Breast epithelium (tissue), 4 donors: ENCODE measurements at places on chromosomes 1 and 21. TPM values are rescaled to one million over a fixed set of nuclear protein-coding genes. Genes with fewer than 3 reads are reported as not detected.
A peak's percentile ranks its signal among the peaks of the same experiment; 100 is the strongest.

The GPA33 gene
- 3.6 TPM for total RNA-seq

The LCE2A gene
- not detected for total RNA-seq

The TTC22 gene
- total RNA-seq: 0.32 TPM

The GMEB1 gene
- total RNA-seq: 9.8 TPM

The FAM110D gene
- 3.4 TPM for total RNA-seq

The S100A8 gene
- total RNA-seq: 26.5 TPM

The SMG5 gene
- total RNA-seq: 35.7 TPM

The TPRG1L gene
- 34.5 TPM for total RNA-seq

The SIM2 gene
- total RNA-seq: 0.33 TPM

The CD1E gene
- not detected for total RNA-seq

The RIPPLY3 gene
- total RNA-seq: not detected

The RGS8 gene
- not detected for total RNA-seq

The MTARC1 gene
- 47.9 TPM for total RNA-seq

GRCh38 chr1:17130138-17130635, 10.9 kb upstream of the PADI2 start:
- DNase-seq: no peak

DNA sequence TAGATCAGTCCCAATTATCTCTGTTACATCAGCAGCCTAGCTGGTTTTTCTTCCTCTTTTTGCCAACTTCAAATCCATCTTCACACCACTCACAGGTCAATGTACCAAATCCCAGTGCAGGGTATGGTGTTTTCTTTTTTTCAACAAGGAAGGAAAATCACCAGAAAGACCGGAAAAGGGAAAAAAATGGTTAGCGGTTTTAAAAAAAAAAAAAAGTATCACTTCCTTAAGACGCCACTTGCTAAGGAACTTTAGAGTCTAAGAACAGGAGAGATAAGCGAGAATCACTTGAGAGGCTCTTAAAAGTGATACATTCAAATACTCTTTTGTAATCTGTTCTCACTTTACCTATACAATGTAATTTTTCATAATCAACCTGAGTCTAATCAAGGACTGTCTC, 3.1 kb upstream of the OR10J1 start:
- DNase-seq: no peak

DNA sequence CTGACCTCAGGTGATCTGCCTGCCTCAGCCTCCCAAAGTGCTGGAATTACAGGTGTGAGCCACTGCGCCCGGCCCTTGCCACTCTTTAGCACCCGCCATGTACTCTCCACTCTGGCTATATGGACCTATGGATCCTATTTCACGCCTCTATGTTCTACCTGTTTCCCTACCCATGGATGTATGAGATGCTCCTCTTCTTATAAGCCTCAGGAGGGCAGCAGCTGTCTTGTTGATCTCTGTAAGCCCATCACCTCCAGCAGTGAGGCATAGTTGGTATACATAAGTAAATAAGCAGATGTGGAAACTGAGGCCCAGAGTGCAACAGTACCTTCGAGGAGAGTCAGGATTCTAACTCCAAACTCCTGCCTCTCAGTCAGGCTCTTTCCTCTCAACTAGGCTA, 24.7 kb upstream of the ARTN start:
- no peak for DNase-seq

DNA sequence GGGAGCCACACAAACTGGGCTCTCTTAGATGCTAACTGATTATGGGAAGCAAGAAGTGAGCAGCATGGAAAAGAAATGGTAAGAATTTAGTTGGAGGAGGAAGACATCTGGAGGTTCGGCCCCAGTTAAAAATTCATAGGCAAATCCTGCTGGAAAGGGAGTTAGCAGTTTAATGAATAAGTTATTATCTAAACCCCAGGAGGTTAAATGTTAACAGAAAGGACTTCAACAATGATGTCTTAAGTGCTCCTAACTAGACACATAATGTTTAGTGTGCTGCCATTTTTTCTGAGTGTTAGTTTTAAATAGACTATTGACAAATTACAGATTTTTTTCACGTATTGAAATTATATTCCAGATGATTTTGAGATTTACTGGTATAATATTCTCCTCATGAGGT, 1265.3 kb upstream of the ADGRL2 start:
- DNase-seq: no peak

DNA sequence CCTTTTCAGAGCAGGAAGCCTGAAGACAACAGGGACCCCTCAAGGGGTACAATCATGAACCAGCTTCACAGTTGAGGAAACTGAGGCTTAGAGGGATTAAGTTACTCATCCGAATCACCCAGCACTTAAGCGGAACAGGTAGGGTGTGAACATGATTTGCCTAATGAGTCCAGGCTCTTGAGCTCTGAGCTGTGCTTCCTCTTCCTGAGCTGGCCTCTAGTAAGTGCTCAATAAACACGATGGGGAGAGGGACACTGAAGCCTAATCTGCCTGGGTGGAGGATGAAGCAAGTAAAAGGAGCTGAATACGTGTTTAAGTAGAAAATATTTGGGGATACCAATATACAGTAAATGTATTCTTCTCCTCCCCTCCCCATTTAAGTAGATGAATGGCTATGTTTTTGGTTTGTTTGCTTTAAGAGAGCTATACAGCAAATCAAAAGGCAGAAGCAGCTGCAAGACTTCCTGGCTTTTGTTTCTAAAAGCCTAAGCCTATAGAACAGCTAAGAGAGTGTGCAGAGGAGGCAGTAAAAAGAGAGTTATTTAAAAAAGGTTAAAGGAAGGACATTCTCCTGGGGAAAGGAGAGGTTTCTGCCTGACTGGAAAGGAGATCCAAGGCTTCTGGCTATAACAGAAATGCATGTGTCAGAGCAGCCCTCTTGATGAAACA, 20.5 kb downstream of the STPG1 start:
- no peak for DNase-seq

- DNase-seq: no peak
These were observed 45.3 kb downstream of the HENMT1 start for GRCh38 chr1:108615544-108615943.

DNA sequence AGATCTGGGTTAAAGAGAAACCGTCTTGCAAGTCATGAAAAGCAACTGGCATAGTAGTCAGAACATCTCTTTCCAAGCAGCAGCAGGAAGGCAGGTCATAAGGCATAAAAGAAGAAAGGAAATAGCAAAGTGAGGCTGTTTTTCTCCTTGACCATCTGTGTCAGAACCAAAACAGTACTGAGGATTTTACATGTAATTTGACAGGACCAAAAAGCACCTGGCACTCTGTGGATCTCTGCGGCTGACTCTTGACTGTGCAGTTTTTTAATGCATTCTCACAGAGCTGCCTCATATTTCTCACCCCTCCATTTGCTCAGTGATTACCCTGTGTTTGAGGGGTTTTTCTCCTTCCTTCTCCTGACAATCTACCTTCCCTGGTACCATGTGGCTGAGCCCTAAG, 17.7 kb downstream of the TBX15 start:
- DNase-seq: no peak

- no peak for DNase-seq
These were observed 41.2 kb downstream of the PRAMEF20 start for GRCh38 chr1:13451399-13451965.

- no peak for DNase-seq
These were observed 22.4 kb downstream of the EDN2 start for GRCh38 chr1:41461790-41462679.

GRCh38 chr1:200240656-200241055, 169.2 kb downstream of the ZNF281 start:
- no peak for DNase-seq

DNA sequence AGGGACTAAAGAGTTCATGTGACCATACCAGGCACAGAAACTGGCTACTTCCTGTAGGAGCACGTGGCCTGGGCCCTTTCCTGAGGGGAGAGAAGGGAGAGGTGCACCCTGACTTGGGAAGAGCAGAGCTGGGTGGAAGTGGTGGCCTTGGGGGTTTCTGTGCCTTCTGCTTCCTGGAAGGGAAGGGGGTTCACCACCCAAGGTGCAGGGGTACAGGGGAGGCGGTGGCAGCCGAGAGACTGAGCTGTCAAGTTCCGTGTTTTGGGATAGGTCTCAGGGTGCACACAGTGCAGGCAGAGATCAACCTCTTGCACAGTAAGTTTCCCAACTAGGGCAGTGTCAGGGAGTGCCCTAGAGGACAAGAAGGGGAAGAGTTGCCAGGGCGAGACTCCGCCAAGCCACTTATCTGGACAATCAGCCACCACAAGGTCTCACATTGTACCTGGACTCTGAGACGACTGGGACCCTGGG, 10.1 kb downstream of the HECTD3 start:
- peak; percentile 58 for DNase-seq

DNA sequence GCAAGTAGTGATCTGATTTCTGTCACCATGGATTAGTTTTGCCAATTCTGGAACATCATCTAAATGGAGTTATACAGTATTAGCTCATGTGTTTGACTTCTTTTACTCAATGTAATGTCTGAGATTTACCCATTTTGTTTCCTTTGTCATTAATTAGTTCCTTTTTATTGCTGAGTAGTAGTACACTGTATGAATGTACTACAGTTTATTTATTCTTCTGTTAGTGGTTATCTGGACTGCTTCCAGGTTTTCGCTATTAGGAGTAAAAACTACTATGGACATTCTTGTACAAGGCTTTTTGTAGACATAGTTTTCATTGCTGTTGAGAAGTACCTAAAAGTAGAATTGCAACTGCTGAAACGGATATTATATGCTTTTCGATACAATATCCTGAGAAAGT, 14.1 kb downstream of the SUCO start:
- no peak for DNase-seq

- DNase-seq: no peak
These were observed 132.9 kb downstream of the LRRIQ3 start for GRCh38 chr1:74065081-74065480.

DNA sequence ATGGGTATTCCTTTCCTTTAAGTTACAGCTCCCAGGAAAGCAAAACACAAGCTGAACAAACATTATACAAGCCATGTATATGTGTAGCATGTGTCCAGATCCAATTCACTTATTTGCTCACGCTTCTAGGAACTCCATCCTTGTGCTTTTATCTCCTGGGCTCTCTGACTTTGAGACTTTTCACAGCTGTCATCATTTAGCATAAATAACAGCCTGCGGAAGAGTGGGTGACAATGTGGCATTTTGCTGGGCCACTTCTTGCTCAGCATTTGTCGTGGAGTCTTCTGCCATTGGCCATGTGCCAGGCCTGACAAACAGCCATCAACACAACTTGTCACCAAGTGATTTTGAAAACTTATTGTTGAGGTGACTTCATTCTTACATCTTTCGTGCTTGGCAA, 164.3 kb downstream of the KIF26B start:
- DNase-seq: no peak

GRCh38 chr1:16013220-16013907, 4.5 kb downstream of the HSPB7 start:
- peak; percentile 44 for DNase-seq

- DNase-seq: no peak
These were observed 65.1 kb downstream of the CLSTN1 start for GRCh38 chr1:9758559-9759121.

DNA sequence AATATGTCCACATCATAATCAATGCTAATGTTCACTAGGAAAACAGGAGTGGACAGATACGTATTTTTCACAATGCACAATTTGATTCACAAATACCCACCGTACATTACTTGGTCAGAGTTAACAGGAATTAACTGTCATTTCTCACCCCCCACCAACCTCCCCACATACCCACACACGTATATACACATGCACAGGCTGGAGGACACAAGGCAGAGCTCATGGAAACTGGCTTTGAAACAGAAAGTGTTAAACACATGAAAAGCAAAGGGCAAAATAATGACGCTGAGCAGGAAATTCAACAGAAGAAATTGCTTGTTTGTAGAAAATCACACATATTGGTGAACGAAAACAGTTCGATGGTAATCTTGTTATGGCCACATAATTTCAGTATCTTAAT, 188.4 kb upstream of the DMRTA2 start:
- no peak for DNase-seq

DNA sequence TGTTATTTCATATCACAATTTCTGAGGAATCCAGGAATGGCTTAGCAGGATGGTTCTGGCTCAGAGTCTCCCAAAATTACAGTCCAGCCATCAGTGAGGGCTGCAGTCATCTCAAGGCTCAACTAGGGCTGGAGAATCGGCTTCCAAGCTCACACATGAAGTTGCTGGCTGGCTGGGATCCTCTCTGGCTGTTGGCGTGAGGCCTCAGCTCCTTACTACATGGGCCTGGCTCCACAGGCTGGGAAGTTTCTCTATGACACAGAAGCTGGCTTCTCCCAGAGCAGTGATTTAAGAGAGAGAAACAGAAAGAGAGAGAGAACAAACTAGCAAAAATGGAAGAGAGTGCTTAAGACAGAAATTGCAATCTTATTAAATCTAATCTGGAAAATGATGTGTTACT, 38.8 kb upstream of the RGS8 start:
- no peak for DNase-seq
